ENCODE measurements at places on chromosomes 13 and 19.

DNA sequence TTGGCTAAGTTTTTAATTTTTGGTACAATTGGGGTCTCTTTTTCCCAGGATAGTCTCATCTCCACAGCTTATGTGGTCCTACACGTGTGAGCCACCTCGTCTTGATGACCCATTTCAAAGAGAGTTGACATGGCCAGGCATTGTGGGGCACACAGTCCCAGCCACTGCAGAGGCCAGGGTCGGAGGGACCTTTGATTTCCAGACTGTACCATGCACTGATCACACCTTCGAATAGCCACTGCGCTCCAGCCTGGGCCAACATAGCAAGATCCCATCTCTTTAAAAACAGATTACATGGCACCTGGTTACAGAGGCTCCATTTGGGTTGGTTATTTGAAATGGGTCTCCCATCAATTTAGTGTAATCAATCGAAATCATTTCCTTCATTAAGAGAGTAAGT is 71.6 kb downstream of the DPRX start:
- no peak for DNase-seq

GRCh38 chr13:77637588-77637987 is 59.9 kb upstream of the SLAIN1 start:
- DNase-seq = no peak

DNA sequence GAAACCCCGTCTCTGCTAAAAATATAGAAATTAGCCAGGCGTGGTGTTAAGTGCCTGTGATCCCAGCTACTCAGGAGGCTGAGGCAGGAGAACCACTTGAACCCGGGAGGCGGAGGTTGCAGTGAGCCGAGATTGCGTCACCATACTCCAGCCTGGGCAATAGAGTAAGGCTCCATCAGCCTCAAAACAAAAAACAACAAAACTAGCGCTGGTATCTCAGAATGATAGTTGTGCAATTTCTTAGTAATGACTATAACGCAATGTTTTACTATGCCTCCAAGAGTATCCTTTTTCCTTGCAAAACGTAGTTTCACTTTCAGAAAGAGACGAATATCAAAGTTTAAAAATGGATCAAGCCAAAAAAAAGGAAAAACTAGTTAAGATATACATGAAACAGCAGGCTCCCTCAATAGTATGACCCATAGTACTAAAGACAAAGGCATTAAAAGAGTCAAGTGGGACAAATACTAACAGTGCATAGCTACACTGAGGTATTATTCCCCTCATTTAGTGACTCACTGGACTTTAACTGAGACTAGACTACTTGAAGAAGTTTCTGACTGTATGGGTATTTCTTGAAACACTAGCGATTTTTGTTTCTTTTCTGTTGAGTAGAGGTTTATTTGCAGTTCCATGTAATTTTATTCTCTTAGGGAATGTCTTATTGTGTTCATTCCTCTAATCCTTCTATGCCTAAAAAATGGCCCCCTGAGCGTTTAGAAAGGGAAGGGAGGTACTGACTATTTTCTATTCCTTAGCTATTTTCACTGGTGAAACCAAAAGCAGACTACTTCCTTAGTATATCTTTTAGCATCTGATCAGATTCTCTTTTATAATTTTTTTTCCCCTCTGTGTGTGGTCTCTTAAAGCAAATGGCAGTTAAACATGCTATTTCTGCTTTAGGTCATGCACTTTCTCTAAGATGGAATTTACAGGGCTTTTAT is 10.4 kb upstream of the ITM2B start:
- no peak for DNase-seq

- DNase-seq = peak; percentile 38
Observed at GRCh38 chr19:4081441-4082129, 14.9 kb upstream of the ZBTB7A start.

GRCh38 chr19:39110263-39110967 is 15.2 kb upstream of the PAK4 start:
- peak; percentile 48 for DNase-seq
